ENCODE measurements at places on chromosomes 11 and 22. TPM values are rescaled to one million over a fixed set of nuclear protein-coding genes. Genes with fewer than 3 reads are reported as not detected.
A peak's percentile ranks its signal among the peaks of the same experiment; 100 is the strongest.

SPON1 gene
- polyA plus RNA-seq: 12.9 TPM

MS4A3 gene
- not detected for polyA plus RNA-seq

MUC15 gene
- polyA plus RNA-seq: not detected

GDPD4 gene
- not detected for polyA plus RNA-seq

APOA5 gene
- not detected for polyA plus RNA-seq

TRIM68 gene
- polyA plus RNA-seq: 3.9 TPM

CASP5 gene
- not detected for polyA plus RNA-seq

TEX54 gene
- polyA plus RNA-seq: not detected

MMP27 gene
- not detected for polyA plus RNA-seq

DNAJB7 gene
- polyA plus RNA-seq: not detected

KRTAP5-7 gene
- not detected for polyA plus RNA-seq

THRSP gene
- 1.4 TPM for polyA plus RNA-seq

BAIAP2L2 gene
- polyA plus RNA-seq: 2.3 TPM

- no peak overlapping the region for H3K4me3 ChIP-seq
- no peak for DNase-seq
- no peaks in the 10 kb centered on the region for H3K4me1 ChIP-seq
- no peak overlapping the region for H3K27ac ChIP-seq
- no peaks in the 10 kb centered on the region for H3K27me3 ChIP-seq
Observed at GRCh38 chr11:121894581-121894980, 221.4 kb downstream of the BLID start.

DNA sequence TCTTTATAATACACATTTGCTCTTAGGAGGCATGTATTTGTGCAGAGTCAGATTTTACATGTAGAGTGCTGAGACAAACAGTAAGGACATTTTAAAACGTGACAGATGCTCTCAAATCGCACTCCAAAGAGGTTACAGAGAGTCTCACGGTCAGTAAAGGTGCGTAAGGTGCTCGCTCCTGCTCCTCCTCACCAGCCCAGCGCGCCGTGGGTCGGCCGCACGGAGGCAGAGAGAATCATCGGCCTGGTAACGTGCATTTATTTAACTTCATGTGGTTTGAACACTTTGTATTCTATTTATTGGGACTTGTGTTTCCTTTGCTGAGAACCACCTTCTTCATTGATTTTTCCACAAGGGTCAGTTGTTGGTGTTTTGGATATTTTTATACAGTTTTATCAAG, 900.1 kb downstream of the BRD1 start:
- no peaks in the 10 kb centered on the region for H3K4me1 ChIP-seq
- no peaks in the 10 kb centered on the region for H3K36me3 ChIP-seq
- H3K27ac ChIP-seq: no peak overlapping the region

- H3K36me3 ChIP-seq: no peaks in the 10 kb centered on the region
- no peak for DNase-seq
- peak overlapping the region; percentile 69 for H3K27ac ChIP-seq
- no peaks in the 10 kb centered on the region for H3K27me3 ChIP-seq
- H3K4me3 ChIP-seq: no peak overlapping the region
Observed at GRCh38 chr11:94111660-94112059, 17.0 kb upstream of the PANX1 start.

- peak; percentile 84 for DNase-seq
- peak overlapping the region; percentile 30 for H3K27ac ChIP-seq
- no peaks in the 10 kb centered on the region for H3K36me3 ChIP-seq
- peak overlapping the region; percentile 67 for H3K4me3 ChIP-seq
Observed at GRCh38 chr11:92225568-92226330, 1.1 kb downstream of the FAT3 start.

DNA sequence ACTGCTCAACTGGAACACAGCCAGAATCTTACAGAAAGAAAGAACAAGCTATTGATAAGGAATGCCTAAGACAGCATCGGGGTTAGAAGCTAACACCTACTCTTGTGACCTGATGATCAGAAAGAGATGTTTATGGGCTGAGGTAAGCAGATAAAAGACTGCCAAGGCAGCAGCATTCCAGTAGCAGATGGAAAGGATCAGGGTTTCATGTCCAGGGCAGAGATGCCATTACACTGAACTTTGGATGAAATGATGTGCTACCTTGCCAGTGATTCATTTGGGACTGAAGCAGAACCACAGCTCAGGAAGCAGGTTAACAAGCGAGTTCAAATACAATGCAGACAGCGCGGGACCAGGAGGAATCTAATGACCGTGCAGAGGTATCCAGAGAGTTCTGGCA, 27.1 kb upstream of the APOA1 start:
- DNase-seq: no peak
- H3K36me3 ChIP-seq: peaks cover 12% of the 10 kb centered on the region
- no peaks in the 10 kb centered on the region for H3K4me1 ChIP-seq

DNA sequence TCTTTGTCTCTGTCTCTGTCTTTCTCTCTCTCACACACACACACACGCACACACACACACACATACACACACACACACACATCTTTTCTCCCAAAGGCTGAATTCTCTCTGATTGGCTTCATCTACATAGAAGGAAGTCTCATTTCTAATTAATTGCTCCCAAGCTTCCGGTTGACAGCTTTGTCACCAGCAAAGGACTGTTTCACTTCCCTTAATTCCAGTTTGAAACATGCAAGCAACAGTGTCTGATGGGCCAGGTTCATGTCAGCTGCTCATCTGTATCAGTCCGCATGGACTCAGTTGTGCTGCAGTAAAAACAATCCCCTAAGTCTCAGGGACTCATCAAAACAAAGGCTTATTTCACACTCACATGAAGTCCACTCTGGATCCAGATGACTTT, 16.2 kb upstream of the PVALB start:
- H3K36me3 ChIP-seq: no peaks in the 10 kb centered on the region
- H3K27ac ChIP-seq: no peak overlapping the region
- H3K4me1 ChIP-seq: no peaks in the 10 kb centered on the region
- no peak overlapping the region for H3K4me3 ChIP-seq

- H3K36me3 ChIP-seq: no peaks in the 10 kb centered on the region
- no peaks in the 10 kb centered on the region for H3K4me1 ChIP-seq
- no peak overlapping the region for H3K27ac ChIP-seq
- H3K27me3 ChIP-seq: no peaks in the 10 kb centered on the region
- H3K4me3 ChIP-seq: no peak overlapping the region
Observed at GRCh38 chr11:15640318-15640717, 525.6 kb downstream of the INSC start.

DNA sequence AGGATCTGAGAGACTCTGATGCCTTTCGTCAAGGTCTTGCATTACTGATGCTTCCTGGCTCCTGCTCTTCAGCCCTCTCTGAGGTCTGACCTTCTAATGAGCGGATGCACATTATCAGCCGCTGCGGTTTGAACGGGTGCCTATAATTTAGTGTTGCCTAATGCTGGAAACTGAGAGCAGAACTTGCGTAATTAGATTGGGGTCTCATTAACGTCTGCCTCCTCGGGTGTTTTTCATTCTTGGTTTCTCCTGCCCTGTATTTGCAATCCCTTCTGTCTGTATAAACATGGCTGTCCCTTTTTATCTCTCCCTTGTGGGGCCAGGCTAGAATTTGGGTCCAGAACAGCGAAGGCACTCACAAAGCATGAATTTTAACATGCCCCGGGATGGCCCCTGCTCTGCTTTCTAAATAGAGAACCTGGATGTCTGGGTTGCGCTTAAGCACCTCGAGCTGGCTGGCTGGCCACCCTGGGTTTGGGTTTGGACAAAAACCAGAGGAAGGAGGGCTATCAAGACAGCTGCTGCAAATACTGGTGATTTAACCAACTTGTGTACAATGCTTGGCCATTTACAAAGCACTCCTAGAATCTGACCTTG, 118.6 kb downstream of the TIMP3 start:
- H3K27ac ChIP-seq: no peak overlapping the region
- H3K4me1 ChIP-seq: no peaks in the 10 kb centered on the region
- peak; percentile 54 for DNase-seq

DNA sequence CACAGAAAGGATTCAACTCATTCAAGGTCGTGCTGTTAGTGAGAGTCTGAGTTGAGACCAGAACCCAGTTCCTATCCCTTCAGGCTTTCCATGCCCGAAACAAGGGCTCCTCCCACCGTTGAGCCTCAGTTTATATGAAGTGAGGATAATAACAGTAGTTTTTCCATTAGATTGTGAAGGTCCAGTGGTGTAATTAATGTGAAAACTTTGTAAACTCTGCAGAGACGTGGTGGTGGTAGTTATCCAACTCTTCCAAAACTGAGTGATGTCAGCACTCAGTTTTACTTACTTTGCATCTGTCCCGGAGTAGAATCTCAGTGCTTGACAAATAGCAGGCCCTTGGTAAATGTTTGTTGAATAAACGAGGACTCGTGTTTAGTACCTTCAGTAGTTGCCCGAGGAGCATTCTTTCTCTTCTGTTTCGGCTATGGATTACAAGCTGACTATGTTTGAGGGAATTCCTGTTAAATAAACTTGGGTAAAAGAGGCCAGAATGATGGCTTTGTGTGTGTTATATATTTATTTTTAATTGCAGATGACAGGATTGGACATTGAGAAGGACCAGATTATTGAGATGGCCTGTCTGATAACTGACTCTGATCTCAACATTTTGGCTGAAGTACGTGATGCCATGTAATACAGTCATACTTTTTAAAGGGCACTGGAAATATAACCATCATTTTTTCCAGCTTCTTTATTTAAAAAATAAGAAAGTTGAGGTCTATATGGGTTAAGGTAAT, 1.0 kb downstream of the REXO2 start:
- H3K4me1 ChIP-seq: no peaks in the 10 kb centered on the region
- peak overlapping the region; percentile 36 for H3K4me3 ChIP-seq
- DNase-seq: no peak

- DNase-seq: no peak
- peak overlapping the region; percentile 65 for H3K4me3 ChIP-seq
- no peaks in the 10 kb centered on the region for H3K27me3 ChIP-seq
- no peaks in the 10 kb centered on the region for H3K4me1 ChIP-seq
- H3K27ac ChIP-seq: no peak overlapping the region
Observed at GRCh38 chr11:134070342-134070845, 1.5 kb downstream of the JAM3 start.

DNA sequence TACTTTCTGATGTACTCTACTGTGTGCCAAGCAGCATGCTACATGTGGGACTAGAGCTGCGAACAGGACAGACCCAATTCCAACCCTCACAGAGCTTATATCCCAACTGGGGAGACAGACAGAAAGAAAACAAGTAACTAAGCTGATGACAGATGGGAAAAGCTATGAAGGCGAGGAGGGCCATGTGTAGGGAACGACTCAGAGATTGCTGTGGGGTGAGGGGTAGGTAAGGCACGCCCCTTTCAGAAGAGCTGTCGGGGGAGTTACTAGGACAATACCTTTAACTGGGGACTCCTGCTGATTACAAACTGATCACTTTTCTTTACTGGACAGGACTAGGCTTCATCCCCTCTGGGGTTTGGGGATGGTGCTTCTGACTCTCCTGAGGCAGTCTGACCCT, 48.9 kb downstream of the ST3GAL4 start:
- H3K27ac ChIP-seq: no peak overlapping the region
- peak; percentile 12 for DNase-seq
- no peaks in the 10 kb centered on the region for H3K27me3 ChIP-seq
- no peak overlapping the region for H3K4me3 ChIP-seq

DNA sequence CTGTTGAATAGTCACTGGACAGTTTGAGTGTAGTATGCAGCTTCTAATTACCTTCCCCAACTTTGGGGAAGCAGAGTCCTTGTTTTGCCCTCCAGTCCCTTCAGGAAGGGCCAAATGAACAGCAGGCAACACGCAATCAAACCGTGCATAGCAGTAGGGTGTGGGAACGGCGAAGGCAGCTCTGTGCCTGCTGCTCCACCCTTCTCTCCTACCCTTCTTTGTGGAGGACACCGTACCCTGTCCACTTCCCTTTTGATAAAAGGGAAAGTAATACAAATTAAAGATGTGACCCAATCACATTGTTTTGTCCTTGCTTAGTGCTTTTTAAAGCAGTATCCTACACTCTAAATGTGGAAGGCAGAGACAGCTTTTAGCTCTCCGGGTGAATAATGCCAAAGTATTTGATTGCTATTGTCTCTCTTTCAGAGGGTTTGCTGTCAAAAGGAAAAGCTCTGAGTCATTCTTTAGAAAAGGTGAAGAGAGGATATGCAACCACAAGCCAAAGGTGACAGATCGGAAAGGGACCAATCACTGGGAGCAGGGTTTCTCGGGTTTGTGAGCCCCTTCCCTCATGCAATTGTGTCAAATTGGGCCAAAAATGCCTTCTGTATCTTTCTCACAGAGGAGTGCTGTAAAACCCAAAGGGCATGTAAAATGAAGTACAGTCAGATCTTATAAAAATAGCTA, 407.3 kb upstream of the CCDC90B start:
- peaks cover 3% of the 10 kb centered on the region for H3K4me1 ChIP-seq
- no peaks in the 10 kb centered on the region for H3K27me3 ChIP-seq
- H3K27ac ChIP-seq: no peak overlapping the region
- H3K4me3 ChIP-seq: no peak overlapping the region

DNA sequence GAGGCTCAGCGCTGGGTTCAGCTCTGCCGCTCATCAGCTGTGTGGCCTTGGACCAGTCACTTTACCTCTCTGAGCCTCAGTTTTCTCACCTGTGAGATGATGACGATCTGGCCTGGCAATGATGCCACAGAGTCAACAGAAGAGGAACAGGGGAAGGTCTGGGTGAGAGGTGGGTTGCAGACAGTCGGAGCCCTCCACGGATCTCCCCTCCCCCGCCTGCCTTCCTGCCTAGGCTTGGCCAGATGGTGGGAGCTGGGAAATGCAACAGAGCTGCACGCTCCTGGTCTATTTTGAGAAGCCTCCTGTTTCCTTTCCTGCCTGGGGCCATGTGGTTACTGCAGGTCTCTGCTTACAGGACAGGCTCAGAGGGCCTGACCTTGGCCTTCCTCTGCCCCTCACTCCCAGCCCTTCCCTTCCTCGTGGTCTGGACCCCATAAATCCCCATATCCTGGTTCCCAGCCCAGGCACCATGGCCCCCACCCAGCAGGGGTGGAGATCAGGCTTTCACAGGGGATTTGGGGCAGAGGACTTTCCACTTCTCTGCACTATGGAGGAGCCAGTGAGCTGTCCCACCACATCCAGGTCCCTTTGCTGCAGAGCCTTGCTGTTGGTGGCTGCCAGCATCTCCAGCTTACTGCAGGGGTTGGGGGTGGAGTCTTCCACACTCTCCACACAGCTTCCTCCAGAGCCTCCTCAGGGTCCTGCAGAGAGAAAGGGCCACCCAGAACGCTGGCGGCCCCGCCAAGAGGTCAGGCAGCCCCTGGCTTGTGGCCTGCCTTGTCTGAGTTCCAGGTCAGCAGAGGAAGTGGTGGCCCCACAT, 46.9 kb downstream of the C11orf96 start:
- DNase-seq: peak; percentile 69
- no peaks in the 10 kb centered on the region for H3K27me3 ChIP-seq

GRCh38 chr11:92277871-92278270, 53.3 kb downstream of the FAT3 start:
- H3K27me3 ChIP-seq: no peaks in the 10 kb centered on the region
- no peak for DNase-seq
- H3K36me3 ChIP-seq: no peaks in the 10 kb centered on the region

All from aorta (tissue), 5 donors.